Activated CD8-positive, alpha-beta T cell treated with anti-CD3 and anti-CD28 coated beads for 36 hours (primary cell): ENCODE measurements at places on chromosomes 16 and 17. TPM values are rescaled to one million over a fixed set of nuclear protein-coding genes. Genes with fewer than 3 reads are reported as not detected.

The QPRT gene
- 11.7 TPM for total RNA-seq

The PPY gene
- not detected for total RNA-seq

The SARM1 gene
- total RNA-seq, result 19.8 TPM

DNA sequence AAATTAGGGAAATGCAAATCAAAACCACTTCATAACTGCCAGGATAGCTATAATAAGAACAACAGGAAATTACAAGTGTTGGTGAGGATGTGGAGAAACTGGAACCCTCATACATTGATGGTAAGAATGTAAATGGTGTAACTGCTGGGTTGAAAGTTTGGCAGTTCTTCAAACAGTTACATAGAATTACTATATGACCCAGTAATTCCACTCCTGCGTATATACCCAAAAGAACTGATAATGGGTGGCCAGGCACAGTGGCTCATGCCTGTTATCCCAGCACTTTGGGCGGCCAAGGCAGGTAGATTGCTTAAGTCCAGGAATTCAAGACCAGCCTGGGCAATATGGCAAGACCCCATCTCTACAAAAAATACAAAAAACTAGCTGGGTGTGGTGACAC, 4.5 kb upstream of the CMTM4 start:
- H3K36me3 ChIP-seq, result no peaks in the 10 kb centered on the region
- no peak overlapping the region for H3K4me3 ChIP-seq
- peaks cover 10% of the 10 kb centered on the region for H3K27me3 ChIP-seq
- no peak for DNase-seq
- peaks cover 3% of the 10 kb centered on the region for H3K4me1 ChIP-seq

DNA sequence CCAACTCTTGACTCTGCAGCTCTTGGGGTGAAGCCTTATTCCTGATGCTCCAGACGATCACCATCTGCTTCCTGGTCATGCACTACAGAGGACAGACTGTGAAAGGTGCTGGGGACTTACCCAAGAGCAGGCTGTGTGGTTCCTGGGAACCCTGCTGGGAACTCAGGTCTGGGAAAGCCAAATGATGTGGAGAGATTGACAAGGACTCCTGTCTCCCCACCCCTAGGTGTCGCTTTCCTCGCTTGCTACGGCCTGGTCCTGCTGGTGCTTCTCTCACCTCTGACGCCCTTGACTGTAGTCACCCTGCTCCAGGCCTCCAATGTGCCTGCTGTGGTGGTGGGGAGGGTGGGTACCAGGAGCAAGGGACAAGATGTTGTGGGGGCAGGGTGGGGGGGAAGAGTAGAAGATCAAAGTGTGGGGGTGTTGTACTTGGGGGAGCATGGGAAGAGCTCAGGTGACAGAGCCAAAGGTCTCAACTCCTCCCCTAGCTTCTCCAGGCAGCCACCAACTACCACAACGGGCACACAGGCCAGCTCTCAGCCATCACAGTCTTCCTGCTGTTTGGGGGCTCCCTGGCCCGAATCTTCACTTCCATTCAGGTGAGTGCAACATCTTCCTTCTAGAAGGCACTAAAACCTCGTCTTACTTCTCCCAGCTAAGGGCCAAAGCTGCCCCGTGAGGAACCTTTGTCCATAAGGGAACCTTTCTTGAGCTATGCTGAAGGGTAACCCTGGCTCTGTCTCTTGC, 3.0 kb downstream of the SOX15 start:
- peaks cover 48% of the 10 kb centered on the region for H3K36me3 ChIP-seq
- H3K4me1 ChIP-seq, result peaks cover 26% of the 10 kb centered on the region
- DNase-seq, result no peak
- H3K4me3 ChIP-seq, result no peak overlapping the region
- H3K27me3 ChIP-seq, result no peaks in the 10 kb centered on the region
- H3K27ac ChIP-seq, result peak overlapping the region; percentile 45

GRCh38 chr16:88295671-88296436, 86.9 kb upstream of the ZNF469 start:
- H3K4me3 ChIP-seq, result no peak overlapping the region
- no peaks in the 10 kb centered on the region for H3K4me1 ChIP-seq
- H3K27me3 ChIP-seq, result peaks cover 7% of the 10 kb centered on the region
- no peak for DNase-seq

GRCh38 chr17:76008630-76009425, 8.2 kb downstream of the CDK3 start:
- no peak overlapping the region for H3K4me3 ChIP-seq
- H3K27me3 ChIP-seq, result no peaks in the 10 kb centered on the region
- no peak for DNase-seq
- no peak overlapping the region for H3K27ac ChIP-seq
- peaks cover under 1% of the 10 kb centered on the region for H3K4me1 ChIP-seq

DNA sequence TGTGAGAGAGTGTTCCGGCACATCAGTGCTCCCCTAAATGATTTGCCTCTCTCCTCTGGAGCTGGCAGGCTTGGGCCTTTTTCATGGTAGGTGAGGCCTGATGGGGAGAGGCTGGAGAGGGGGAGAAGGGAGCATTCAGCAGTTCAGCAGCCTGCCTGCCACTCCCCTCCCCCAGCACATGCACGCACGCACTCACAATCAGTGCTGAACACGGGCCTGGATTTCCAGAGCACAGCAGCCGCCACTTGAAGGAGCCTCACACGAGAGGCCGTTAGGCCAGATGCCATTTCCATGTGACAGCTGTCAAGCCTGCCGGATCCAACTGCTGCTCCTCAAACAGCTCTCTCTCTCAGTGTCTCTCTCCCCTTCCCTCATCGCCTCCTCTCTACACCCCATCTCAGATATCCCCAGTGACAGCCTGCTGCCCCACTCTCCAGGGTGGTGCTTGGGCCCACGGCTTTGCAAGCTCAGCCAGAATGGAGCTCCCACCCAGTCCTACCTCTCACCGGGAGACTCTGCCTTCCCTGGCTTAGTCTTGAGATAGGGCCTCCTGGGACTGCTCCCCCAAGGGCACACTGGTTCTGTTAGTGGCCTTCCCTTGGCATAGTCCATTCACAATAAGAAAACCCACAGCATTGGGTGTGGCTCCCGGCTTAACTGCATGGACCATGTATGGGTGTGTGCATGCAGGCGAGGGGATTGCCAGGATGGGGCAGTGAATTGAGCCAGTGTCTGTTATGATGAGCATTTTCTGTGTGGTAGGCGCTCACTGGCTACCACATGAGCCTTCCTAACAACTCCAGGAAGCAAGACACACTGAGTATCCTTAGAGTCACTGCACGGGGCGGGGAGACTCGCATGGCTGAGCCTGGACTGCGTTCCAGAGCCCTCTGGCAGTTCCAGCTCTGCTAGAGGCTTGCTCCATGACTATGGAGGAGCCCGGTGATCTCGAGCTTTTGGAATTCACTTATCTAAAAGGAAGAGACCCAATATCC, 226.2 kb downstream of the CCDC182 start:
- no peak overlapping the region for H3K4me3 ChIP-seq
- no peak overlapping the region for H3K27ac ChIP-seq
- no peak for DNase-seq
- no peaks in the 10 kb centered on the region for H3K27me3 ChIP-seq

- H3K27me3 ChIP-seq, result no peaks in the 10 kb centered on the region
- H3K27ac ChIP-seq, result no peak overlapping the region
- no peak for DNase-seq
These were observed 778.1 kb upstream of the SOX9 start for GRCh38 chr17:71342737-71343136.

GRCh38 chr16:82169861-82170845, at the start of gene MPHOSPH6:
Gene MPHOSPH6 (minus strand): TSS chr16:82170224. CDS start chr16:82170175, 49 bp downstream.
- peak within 1 kb of the TSS; percentile 88 for H3K4me3 ChIP-seq
- peak within 1 kb of the TSS; percentile 99 for H3K27ac ChIP-seq
- DNase-seq, result peak; percentile 91
- peaks cover 31% of the 10 kb centered on the region for H3K4me1 ChIP-seq
- H3K36me3 ChIP-seq, result peaks cover 38% of the 10 kb centered on the region
- peaks cover 10% of the 10 kb centered on the region for H3K27me3 ChIP-seq

- H3K27me3 ChIP-seq, result no peaks in the 10 kb centered on the region
- no peak overlapping the region for H3K27ac ChIP-seq
- peaks cover 15% of the 10 kb centered on the region for H3K36me3 ChIP-seq
- H3K4me1 ChIP-seq, result peaks cover 62% of the 10 kb centered on the region
- DNase-seq, result no peak
- H3K4me3 ChIP-seq, result no peak overlapping the region
These were observed 8.2 kb downstream of the DCAF7 start for GRCh38 chr17:63558441-63558840.

- no peaks in the 10 kb centered on the region for H3K27me3 ChIP-seq
- no peaks in the 10 kb centered on the region for H3K36me3 ChIP-seq
- DNase-seq, result no peak
- no peak overlapping the region for H3K4me3 ChIP-seq
These were observed 41.0 kb upstream of the SREBF1 start for GRCh38 chr17:17877529-17878358.

GRCh38 chr16:88498576-88499208, 45.6 kb downstream of the ZFPM1 start:
- H3K4me1 ChIP-seq, result peaks cover 6% of the 10 kb centered on the region
- no peaks in the 10 kb centered on the region for H3K36me3 ChIP-seq
- no peak overlapping the region for H3K27ac ChIP-seq
- no peak for DNase-seq

GRCh38 chr17:76237859-76238313, 2.4 kb downstream of the RNF157 start:
- H3K27me3 ChIP-seq, result no peaks in the 10 kb centered on the region
- H3K4me1 ChIP-seq, result peaks cover 56% of the 10 kb centered on the region
- peaks cover 12% of the 10 kb centered on the region for H3K36me3 ChIP-seq
- DNase-seq, result no peak

- no peaks in the 10 kb centered on the region for H3K4me1 ChIP-seq
- no peak for DNase-seq
- no peaks in the 10 kb centered on the region for H3K36me3 ChIP-seq
- no peak within 1 kb of the TSS for H3K27ac ChIP-seq
- H3K4me3 ChIP-seq, result no peak within 1 kb of the TSS
These were observed at the start of gene CPHXL for GRCh38 chr16:75726390-75726789. Gene CPHXL (minus strand): TSS chr16:75726490. CDS start chr16:75726442, 48 bp downstream.

GRCh38 chr16:57270221-57271062, 14.0 kb downstream of the PLLP start:
- DNase-seq, result no peak
- H3K36me3 ChIP-seq, result no peaks in the 10 kb centered on the region
- H3K4me3 ChIP-seq, result no peak overlapping the region
- no peak overlapping the region for H3K27ac ChIP-seq

GRCh38 chr16:28255838-28256237, 36.5 kb upstream of the SBK1 start:
- no peak overlapping the region for H3K27ac ChIP-seq
- no peak overlapping the region for H3K4me3 ChIP-seq
- H3K4me1 ChIP-seq, result peaks cover 8% of the 10 kb centered on the region
- no peaks in the 10 kb centered on the region for H3K36me3 ChIP-seq

DNA sequence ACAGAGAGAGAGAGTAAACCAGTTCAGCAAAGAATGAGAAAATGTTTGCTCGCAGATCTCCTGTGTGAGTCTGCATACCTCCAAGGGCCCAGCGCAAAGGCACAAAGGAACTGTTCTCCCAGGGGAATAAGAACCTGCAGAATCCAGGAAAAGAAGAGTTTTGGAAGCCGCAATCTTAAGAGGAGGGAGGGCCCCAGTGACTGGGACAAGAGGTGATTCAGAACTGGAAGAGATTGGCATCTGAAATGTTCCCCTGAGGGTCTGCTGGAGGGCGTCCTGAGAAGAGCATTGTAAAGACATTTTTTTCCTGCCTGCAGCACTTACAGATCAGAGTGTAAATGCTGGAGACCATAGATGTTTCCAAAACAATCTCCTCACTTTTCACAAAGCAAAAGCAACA, 6.1 kb downstream of the ATMIN start:
- peak overlapping the region; percentile 20 for H3K27ac ChIP-seq
- no peak overlapping the region for H3K4me3 ChIP-seq
- peaks cover 22% of the 10 kb centered on the region for H3K4me1 ChIP-seq
- H3K36me3 ChIP-seq, result peaks cover 42% of the 10 kb centered on the region
- no peak for DNase-seq

GRCh38 chr17:16250635-16251034, 33.6 kb downstream of the PIGL start:
- H3K27me3 ChIP-seq, result no peaks in the 10 kb centered on the region
- peaks cover 24% of the 10 kb centered on the region for H3K4me1 ChIP-seq
- peak overlapping the region; percentile 68 for H3K27ac ChIP-seq
- peaks cover 26% of the 10 kb centered on the region for H3K36me3 ChIP-seq
